ENCODE measurements at places on chromosomes 5 and 9. TPM values are rescaled to one million over a fixed set of nuclear protein-coding genes. Genes with fewer than 3 reads are reported as not detected.

Gene NOXA1
- total RNA-seq: 36.7 TPM

Gene TRIP13
- 0.92 TPM for total RNA-seq

Gene NMUR2
- 0.09 TPM for total RNA-seq

Gene GARIN3
- not detected for total RNA-seq

Gene WWC1
- total RNA-seq: 58.4 TPM

Gene LRRC19
- 16.7 TPM for total RNA-seq

Gene ACTBL2
- not detected for total RNA-seq

Gene ARSI
- 2.2 TPM for total RNA-seq

Gene SHLD3
- total RNA-seq: 3.1 TPM

Gene RNF130
- total RNA-seq: 85.6 TPM

DNA sequence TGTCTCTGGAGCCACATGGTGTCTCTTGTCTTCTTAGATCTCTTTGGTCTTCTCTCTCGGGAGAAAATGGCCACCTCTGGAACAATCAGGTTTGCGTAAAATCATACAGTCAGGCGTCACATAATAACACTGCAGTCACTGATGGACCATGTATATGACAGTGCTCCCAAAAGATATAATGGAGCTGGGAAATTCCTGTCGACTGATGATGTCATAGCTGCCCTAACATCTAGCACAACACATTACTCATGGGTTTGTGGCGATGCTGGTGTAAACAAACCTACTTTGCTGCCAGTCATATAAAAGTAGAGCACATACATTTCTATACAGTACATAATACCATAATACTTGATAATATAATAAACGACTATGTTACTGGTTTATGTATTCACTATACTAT lies 30.1 kb upstream of the RAI14 start:
- DNase-seq: no peak

DNA sequence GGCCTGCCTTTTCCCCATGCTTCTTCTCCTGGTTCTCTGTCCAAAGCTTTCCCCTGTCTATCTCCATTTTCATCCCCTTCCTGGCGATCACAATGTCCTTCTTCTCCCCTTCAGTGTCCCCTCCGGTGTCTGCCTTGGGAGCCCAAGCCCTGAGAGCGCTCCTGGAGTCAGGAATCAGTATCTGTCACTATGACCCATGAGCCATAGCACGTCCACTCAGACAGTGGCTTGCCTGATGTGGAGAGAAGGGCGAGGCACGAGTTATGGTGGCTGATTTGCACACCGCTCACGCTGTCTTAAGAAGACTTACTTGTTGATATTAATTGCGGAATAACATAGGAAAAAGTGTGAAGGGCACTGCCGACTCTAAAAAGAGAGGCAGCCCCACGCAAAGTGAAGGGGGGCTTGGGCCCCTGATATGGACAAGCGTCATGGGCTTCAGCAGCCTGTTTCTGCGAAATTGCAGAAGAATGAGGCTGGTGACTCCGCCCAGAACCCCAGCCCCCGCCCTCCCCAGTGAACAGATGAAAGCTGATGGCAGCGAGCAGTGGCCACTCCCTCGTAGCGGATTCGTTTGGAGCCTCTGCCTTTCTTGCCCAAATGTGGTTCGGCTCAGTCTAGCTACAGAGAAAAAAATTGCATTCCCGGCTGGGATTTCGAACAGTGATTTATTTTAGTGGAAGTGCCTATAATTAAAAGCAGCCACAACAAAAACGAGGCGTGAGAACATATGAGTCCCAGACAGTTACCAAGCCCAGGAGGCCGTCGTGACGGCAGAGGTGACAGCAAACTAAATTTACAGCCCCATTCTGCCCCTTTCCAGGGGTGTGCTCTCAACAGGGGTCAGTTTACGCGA lies 149.8 kb downstream of the ICE1 start:
- peak; percentile 26 for DNase-seq

GRCh38 chr9:101246691-101247090 lies 138.1 kb downstream of the BAAT start:
- no peak for DNase-seq

- DNase-seq: no peak
Measured at GRCh38 chr9:126947529-126947928, 32.9 kb downstream of the RALGPS1 start.

- no peak for DNase-seq
Measured at GRCh38 chr9:15421990-15422371, 695 bp upstream of the SNAPC3 start.

DNA sequence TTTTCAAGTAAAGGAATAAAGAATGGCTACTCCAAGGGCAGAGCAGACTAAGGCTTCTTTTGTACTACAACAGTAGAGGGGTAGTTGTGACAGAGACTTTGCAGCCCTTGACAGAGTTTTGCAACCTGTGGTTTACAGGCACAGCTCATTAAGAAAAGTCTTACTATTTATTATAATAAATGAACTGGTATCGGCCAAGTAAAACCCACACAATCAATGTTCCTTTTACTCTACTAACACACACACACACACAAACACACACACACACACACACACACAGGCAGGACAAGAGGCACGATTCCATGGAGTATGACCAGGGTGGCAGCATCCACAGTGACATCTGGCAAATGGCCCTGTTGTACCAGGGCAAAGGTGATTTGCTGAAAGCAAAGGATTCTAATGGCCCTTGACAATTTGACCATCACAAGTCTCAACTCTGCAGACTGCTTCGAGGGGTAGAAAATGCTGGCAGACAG lies 59.1 kb upstream of the GOLPH3 start:
- peak; percentile 61 for DNase-seq

DNA sequence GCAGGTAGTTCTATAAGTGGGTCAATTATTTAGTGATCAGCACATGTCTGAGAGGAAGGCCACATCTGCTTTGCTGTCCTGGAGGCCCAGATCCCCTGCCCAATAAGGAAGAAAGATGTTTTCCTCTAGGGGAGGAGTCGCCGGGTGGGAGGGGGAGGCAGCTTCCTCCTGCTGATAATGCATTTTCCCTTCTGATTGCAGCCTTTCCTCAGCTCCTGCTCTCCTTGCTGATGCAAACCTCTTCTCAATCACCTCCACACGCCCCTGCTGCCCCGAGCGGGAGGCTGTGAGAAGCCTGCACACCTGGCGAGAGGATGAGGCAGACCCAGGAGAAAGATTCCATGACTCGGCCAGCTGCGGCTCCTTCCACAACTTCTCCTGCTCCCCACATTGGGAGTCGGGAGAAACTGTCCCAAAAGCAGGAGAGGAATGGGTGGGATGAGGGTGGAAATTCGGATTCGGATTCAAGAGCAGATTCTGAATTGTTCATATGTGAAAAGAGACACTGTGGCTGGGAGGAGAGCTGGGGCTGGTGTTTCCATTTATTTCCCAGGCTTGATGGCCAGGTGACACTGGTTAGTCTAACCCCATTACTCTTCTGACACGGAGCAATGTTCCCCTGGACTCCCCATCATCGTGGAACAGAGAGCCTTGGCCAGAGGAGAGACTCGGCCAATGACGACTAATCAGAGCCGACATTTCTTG lies 6.8 kb upstream of the NTNG2 start:
- no peak for DNase-seq

DNA sequence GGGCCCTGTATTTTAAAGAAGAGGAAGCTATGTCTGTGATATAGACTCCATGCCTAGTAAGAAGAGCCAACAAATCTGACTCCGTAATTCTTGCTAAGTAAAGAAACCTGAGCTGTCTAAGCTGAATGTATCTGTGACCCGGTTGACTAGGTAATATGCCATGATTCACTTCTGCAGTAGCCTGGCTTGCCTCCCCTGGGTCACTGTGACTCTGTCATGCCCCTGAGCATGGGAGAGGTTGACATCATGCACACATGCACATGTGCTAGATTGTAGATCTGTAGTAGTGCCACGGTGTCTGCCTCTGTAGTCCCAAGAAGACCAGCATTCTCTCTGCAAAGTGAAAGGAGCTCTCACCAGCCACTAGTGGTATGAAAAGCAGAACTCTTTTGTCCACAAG lies 9.1 kb downstream of the SLC22A5 start:
- no peak for DNase-seq

- peak; percentile 8 for DNase-seq
Measured at GRCh38 chr9:93264338-93265125, 80.6 kb downstream of the WNK2 start.

DNA sequence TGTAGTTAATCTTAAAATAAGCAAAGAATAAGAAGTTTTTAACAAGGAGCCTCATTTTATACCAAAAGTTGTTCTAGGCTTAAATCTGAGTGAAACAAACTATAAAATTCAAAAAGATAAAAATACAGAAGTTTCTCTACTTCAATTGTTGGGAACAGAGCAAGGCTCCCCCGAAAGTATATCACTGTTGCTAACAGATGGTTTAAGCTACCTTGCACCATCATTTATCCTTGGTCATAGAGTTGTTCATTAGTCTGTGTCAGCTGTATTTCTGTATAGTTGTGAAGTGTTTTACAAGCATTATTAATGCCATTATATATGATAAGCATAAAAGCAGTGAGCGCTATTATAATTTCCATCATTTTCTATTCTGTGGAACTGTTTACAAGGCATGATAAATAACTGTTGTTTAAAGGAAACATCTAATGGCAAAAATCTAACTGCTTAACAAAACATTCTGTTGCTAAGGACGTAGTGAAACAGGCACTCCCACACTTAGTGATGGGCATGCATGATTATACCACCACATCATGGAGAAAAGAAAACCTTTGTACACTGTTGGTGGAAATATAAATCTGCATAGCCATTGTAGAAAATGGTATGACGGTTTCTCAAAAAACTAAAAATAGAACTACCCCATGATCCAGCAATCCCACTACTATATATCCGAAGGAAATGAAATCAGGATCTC lies 23.3 kb upstream of the ACO1 start:
- no peak for DNase-seq

DNA sequence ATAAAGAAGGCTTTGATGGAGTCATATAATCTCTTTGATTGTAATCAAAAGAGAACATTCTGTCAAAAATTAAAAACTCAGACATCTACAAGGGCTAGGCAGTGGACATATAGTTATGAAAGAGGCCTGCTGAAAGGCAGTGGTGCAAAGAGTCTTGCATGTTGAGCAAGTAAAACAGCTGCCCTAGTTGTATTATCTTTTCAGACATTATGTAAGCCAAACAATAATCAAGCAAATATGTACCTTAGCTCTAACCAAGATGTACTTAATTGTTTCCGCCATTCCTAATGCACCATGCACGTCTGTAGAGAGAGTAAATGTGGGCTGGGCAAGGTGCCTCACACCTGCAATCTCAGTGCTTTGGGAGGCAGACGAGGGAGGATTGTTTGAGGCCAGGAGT lies 14.3 kb downstream of the GAPT start:
- no peak for DNase-seq

GRCh38 chr5:100792781-100793180 lies 110.3 kb downstream of the ST8SIA4 start:
- DNase-seq: no peak

DNA sequence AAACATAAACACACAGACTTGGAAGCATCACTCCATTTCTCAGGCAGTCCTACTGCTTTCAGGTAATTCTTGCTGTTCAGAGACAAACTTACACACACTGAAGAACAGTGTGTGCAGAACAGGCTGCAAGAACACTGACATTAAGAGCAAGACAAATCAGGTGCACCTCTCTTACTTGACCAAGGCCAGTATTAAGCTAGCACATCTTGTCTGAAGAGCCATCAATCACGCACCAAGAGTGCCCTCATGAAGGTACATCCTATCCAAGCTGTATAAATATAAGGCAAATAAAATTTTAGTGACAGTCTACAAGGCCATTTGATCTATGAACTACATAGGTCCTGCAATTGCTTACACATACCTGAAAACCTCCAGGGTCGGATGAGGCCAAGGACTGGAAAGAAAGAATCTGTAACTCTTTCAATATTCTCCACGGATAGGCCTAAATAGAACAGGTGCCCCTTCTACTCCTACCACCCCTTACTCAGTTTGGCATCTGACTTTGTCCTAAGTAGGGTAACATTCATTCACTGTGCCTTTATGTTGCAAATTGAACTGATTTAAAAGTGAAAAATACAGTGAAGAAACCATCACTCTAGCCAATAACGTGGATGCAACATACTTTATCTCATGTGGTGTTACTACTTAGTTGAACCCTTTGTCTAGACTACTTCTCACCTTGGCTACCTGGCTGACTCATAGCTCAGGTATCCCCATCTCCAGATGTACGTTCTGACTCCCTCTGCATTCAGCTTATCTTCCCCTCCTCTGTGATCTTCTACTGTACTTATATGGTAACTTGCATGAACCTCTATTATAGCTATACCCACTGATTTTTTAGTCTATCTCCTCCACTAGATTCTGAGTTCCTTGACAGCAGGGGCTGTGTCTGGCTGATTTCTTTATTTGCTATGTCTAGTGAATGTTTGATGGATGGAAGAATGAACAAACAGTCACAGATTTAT lies 256.3 kb downstream of the KIAA0825 start:
- no peak for DNase-seq

DNA sequence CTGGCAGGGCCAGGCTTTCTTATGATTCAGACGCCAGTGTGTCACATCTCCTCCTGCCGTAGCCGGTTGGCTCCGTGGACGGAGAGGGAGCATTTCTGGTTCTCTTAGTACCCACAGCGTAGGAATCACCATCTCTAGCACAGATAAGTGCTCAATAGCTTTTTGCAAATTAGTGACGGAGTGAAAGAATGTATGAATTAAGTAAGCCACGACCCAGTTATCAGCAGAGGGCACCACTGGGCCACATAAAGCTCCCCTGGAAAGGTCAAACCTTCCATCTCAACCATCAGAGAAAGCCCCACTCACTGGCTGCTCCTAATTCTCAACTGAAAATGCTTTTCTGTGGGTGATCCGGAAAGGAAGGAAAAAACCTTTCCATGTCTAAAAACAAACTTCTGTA lies 317.0 kb upstream of the ADCY2 start:
- DNase-seq: no peak

GRCh38 chr5:4295663-4296339 lies 700.2 kb downstream of the IRX1 start:
- no peak for DNase-seq

GRCh38 chr5:16013334-16014065 lies 166.1 kb downstream of the MARCHF11 start:
- DNase-seq: no peak

DNA sequence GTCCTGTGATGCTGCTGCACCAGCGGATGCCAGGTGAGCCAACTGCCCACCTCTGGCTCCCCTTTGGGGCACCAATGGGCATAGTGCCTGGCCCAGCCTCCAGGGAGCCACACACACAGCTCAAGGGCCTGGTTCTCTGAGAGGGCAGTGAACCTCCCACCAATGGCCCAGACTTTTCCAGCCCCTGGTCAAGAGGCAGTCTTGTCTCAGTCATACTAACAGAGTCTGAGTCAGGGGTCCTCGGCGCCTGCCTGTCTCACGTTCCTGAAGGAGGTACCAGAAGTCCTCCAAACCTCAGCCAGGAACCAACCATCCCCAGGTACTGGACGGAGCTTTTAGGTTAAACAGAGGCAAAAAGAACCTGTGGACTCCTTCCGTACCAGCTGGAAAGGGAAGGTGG lies 121.1 kb downstream of the C5orf15 start:
- DNase-seq: no peak

DNA sequence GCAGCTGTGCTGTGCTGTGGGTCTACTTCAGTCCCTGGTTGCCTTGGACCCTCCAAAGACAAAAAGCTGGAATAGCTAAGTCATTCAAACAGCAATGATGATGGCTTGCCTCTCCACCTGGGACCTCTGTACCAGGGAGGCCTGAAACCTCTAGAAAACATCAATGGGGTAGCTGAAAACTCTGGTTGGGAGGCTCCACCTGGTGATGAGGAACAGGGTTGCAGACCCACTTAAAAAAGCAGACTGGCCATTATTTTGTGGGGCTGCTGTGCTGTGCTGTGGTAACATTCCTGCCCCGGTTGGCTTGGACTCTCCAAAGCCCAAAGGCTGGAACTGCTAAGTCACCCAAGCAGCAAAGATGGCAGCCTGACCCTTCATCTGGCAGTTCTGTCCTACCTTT lies 839.3 kb upstream of the ARRDC3 start:
- no peak for DNase-seq

Data from mucosa of gallbladder (tissue), 1 donor.